Activated effector memory CD4-positive, alpha-beta T cell treated with anti-CD3 and anti-CD28 coated beads, Interleukin-2, amount 50 U/mL, for 16 hours (primary cell): ENCODE measurements at places on chromosomes 16 and 17.

- peak; percentile 88 for DNase-seq
Measured at GRCh38 chr17:45948881-45949624, 50.0 kb upstream of the STH start.

- no peak for DNase-seq
Measured at GRCh38 chr16:76653390-76654026, 376.3 kb downstream of the CNTNAP4 start.

DNA sequence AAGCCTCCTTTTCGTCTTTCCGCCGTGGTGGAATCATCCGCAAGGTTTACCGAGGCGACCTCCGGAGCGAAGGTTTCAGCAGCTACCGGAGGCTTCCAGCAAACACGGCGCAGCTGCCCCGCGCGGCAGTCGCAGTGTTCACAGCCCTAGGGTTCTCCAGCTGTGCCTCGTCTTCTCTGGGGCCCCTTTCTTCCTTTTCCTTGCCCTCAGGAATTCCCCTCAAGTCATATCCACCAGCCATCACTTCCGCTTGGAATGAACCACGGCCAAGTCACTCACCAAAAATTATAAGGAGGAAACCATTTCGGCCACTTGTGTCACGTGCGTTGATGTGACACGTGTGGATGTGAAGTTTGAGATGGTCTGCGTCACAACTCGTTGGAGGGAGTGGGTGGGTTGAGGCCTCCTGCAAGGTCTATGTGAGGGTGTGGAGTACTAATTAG is 636 bp upstream of the ERN1 start:
- peak; percentile 87 for DNase-seq

GRCh38 chr17:47719411-47720152 is 13.5 kb upstream of the TBX21 start:
- DNase-seq: peak; percentile 87

- no peak for DNase-seq
Measured at GRCh38 chr17:50484386-50485155, 5.9 kb downstream of the RSAD1 start.

- peak; percentile 77 for DNase-seq
Measured at GRCh38 chr16:15950161-15950854, 892 bp downstream of the ABCC1 start.

DNA sequence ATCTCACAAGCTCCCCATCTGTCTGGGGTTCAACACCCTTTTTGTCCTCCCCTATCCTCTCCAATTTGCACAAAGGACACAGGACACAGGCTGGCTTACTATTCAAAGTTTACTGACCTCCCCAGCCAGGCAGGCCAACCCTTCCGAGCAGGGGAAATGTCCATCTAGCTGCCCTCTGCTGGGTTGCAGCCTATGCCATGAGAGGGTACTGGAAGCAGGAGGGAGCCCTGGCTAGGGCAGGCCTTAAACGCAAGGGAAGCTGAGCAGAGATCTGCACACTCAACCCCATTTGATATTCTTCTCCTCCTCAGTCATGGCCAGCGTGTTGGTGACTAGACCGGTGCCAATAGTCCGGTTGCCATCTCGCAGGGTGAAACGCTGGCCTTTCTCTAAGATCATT is 3.5 kb downstream of the TUFM start:
- DNase-seq: no peak

DNA sequence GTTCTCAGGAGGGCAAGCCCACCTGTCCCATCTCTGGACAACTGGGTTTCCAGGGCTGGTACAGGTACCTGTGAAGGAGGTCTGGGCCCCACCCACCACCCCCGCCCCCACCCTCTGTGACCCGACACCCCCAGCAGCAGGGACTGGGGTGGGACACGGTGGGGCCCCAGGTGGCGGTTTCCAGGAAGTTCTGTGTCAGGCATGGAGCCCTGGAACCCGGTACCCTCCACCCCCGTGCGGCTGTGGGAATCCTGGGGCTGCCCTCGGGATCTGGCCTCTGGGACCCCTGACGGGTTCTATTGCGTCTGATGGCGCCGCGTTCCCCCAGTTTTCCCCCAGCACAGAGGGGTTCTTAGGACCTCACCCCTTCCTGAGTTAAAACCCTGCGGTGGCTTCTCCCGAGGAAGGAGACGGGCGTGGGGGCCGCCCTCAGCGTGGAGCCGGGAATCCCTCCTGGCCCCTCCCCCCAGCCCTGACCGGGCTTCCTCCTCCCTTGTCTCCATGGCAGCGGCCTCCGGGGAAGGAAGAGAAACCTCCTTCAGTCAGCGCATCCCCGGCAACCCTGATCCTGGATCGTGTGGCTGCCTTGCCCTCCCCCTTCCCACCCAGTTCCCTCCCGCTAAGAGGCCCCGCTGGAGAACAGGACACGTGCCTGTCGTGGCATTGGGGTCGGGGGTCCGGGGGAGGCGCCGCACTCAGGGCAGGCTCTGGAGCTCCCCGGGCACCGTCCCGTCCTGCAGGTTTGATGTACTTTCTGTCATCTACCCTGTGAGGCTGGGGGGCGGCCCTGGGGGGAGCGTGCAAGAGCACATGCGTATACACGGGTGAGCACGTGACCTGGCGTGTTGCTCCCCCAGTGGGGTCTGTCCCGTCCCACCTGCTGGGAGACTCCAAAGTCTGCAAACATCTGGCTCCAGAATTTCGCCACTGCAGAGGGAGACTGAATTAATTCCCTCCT is 30.3 kb downstream of the CACNA1H start:
- DNase-seq: no peak

DNA sequence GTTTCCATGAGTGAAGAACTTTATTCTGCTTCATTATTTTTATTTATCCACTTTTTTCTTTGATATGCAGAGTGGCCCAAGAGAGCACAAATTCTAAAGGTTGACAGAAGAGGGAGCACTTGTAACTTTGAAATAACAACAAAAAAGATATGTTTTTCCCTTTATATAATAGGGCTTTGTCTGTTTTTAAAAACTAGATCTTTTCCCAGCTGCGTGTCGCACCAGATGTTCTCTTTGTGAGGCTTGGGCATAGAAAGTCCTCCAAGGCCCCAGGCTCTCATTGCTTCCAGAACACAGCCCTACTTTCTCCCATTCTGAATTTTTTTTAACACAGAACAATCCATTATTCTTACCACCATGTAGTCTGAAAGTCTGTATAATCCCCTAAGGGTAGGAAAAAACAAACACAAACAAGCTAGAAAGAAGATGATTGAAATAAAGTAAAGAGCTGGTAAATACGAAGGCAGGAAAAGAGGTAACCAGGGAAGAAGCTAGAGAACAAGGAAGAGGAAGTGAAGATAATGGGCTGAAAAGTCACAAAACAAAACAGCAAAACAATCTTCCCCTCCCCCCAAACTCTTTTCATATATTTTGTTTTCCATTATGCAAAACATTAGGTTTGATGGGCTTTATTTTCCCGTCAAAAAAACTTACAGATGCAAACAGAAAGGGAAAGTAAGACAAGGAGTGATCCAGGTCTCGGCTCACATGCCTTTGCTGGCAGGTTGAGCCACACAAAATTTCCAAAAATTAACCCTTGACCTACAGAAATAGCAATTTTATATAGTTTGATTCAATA is 160.4 kb downstream of the ABCA8 start:
- no peak for DNase-seq

- DNase-seq: no peak
Measured at GRCh38 chr17:38660097-38661025, 14.4 kb downstream of the EPOP start.

GRCh38 chr17:38430316-38430715 is 2.1 kb downstream of the ARHGAP23 start:
- DNase-seq: no peak

DNA sequence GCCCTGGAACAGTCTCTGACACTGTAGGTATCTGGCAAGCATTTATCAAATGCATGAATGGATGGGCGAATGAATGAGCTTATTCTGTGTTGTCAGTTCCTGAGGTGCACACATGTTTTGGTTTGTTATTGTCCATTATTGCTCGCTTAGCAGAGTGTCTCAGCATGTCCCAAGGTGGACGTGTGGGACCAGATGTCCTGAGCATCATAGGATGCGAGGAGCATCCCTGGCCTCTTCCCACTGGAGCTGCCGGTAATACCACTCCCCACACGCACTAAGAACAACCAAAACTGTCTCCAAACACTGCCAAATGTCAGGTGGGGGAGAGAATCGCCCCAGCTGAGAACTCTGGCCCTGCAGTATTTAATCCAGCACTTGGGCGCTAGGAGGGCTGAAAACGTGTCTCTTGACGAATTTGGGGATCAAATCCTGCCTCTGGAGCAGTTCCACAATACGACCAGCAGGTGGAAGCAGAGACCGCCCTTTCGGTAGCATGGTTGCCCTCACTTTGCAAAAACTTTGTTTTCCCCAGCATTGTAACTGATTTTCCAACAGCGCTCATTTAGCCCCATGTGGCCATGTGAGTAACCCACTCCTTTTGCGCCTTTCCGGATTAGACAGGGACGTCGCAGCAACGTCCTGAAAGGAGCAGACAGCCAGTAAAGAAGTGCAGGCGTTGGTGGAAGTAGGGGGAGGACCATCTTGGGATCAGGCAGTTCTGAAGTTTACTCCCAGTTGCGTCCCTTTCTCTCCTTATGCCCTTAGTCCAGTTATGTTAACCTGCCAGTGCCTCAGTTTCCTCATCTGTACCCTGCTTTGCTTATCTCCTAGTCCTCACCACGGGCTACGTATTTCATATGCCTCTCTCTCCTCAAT is 22.7 kb downstream of the TMEM114 start:
- peak; percentile 87 for DNase-seq

GRCh38 chr17:32998111-32998886 is 6.7 kb downstream of the SPACA3 start:
- DNase-seq: peak; percentile 88

DNA sequence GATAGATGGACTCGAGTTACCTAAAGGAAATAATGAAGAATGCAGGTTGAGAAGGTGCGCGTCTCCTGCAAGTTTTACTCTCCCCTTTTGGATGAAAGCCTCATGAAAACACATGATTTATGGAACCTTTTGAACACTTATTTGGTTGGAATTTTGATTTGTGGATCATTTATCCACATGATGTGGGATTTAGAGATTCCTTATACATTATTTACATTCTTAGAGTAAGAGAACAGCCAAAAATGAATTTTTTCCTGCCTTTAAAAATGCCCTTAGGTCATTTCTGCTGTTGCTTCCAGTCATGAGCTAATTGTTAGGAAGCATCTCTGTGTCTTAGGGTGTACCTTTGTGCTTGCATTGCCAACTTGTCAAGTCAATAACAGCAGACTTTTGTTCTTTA is 99.9 kb downstream of the RPTOR start:
- DNase-seq: no peak

GRCh38 chr16:85975451-85975981 is 76.6 kb downstream of the IRF8 start:
- no peak for DNase-seq

DNA sequence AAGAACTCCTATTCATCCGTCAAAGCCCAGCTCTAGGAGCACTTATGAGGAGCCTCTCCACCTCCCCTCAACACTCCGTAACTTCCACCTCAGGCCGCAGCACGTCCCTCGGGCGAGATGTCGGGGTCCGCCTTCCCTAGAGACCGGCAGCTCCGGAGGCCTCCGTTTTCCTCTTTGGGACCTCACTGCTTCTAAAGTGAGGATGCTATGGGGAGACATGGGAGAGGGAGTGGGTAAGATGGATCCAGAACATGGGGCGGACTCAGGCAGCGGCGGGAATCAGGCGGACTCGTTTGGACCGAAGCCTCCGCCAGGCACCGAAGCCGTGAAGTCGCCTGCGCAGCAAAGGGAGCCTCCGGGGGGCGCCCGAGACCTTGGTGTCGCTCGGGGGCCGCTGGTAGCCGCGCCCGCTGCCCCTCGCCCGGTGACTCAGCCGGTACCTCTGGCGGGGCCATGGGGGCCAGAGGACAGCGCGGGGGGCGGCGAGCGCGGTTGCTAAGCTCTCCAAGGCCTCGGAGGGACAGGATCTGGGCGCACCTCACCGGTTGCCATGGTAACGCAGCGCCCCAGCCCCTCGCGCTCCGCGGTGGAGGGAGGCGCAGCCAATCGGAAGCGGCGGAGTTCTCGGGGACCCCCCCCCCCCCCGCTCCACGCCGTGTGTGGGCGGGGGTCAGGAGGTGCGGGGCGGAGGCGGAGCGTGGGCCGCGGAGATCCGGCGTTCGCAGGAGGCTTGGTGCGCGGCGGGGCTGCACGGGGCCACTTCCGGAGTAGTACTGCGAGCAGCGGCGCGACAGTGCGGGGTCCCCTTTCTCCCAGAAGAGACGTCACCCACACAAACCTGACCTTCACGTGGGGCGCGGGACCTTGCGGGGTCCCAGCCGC is 1.3 kb upstream of the HIC1 start:
- DNase-seq: peak; percentile 92

DNA sequence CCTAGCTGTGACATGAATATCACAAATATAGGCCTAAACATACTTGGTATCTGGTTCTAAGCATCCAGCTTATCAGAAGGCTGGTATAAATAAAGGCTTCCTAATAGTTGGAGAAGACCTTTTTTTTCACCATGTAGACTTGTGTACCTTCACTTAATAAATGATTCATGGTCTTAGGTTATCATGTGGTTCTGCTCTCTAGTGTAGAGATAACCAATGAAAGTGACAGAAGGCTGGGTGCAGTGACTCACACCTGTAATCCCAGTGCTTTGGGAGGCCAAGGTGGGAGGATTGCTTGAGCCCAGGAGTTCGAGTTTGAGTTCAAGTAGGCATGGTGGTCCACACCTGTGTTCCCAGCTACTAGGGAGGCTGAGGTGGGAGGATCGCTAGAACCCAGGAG is 3.1 kb downstream of the DDX19A start:
- no peak for DNase-seq

GRCh38 chr17:284676-285355 is 67.8 kb downstream of the RPH3AL start:
- peak; percentile 36 for DNase-seq

DNA sequence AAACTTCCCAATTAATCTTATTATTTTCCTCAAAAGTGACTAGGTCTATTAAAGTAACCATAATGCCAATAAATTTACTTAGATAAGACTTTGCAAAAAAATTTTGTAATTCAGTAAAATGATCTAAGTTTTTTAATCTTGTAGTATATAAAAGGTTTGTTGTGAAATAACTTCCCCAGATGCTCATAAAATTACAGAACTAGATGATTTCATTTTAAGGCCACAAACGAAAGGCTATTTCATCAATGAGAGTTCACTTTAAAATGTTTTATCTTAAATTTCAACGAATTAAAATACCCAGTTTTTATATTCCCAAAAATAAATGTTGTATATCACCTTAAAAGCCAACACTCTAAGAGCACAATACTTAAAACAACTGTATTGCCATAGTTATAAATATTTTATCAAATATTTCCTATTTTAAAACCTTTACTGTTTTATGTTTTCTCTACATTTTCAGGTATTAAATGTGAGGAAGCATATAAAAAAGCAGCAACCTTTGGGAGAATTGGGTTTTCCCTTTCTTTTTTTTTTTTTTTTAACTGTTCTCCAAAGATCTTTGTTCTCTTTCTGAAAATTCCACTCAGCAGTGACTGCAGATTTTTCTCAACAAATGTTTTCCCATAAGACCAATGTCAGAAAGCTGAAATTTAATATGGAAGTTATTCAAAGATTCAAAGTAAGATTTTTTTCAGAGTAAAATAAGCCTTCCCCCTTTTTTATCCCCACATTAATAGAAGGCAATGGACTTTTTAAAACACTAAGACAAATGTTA is 169.9 kb downstream of the CYB561 start:
- no peak for DNase-seq

- no peak for DNase-seq
Measured at GRCh38 chr17:18004884-18005305, 32.2 kb downstream of the DRC3 start.
